Osteocyte (in vitro differentiated cells): ENCODE measurements at places on chromosomes 2 and 18. TPM values are rescaled to one million over a fixed set of nuclear protein-coding genes. Genes with fewer than 3 reads are reported as not detected.

Gene IMMT
- 79.9 and 81.8 TPM in 2 replicates for total RNA-seq

Gene NEUROD1
- total RNA-seq, result not detected in 2 replicates

Gene MDH1B
- 1.2 and 1.3 TPM in 2 replicates for total RNA-seq

Gene PAIP2B
- total RNA-seq, result 0.55 and 0.78 TPM in 2 replicates

Gene CLEC4F
- total RNA-seq, result not detected in 2 replicates

Gene MALL
- total RNA-seq, result 0.64 and 0.68 TPM in 2 replicates

Gene LYPD1
- total RNA-seq, result 0.18 and 0.19 TPM in 2 replicates

Gene PASK
- 10.2 and 10.5 TPM in 2 replicates for total RNA-seq

Gene CTAGE1
- not detected in 2 replicates for total RNA-seq

Gene PLGLB1
- total RNA-seq, result 3.3 and 4.4 TPM in 2 replicates

Gene GRB14
- 0.83 and 2.5 TPM in 2 replicates for total RNA-seq

Gene PLGLB2
- 5.9 and 7.0 TPM in 2 replicates for total RNA-seq

Gene CXCR1
- not detected in 2 replicates for total RNA-seq

Gene STARD6
- not detected in 2 replicates for total RNA-seq

Gene KYNU
- 0.21 and 0.24 TPM in 2 replicates for total RNA-seq

Gene C18orf54
- total RNA-seq, result 5.4 and 6.4 TPM in 2 replicates

Gene TNFAIP6
- not detected in 2 replicates for total RNA-seq

Gene FAM237A
- total RNA-seq, result not detected in 2 replicates

Gene CFC1
- total RNA-seq, result not detected in 2 replicates

Gene SERPINB11
- total RNA-seq, result not detected in 2 replicates

Gene ANKRD30B
- not detected in 2 replicates for total RNA-seq

Gene IL18R1
- 0.26 and 0.38 TPM in 2 replicates for total RNA-seq

Gene WDR54
- total RNA-seq, result 15.8 and 16.2 TPM in 2 replicates

Gene TMEM198
- total RNA-seq, result 5.3 and 6.7 TPM in 2 replicates

Gene GCKR
- total RNA-seq, result not detected in 2 replicates

Gene RASGRP3
- 2.1 and 3.3 TPM in 2 replicates for total RNA-seq

Gene TNFRSF11A
- 0.19 TPM in 1 of 2 replicates, not detected in the other for total RNA-seq

Gene DUSP19
- 3.9 and 4.7 TPM in 2 replicates for total RNA-seq

Gene AGXT
- not detected in 2 replicates for total RNA-seq

Gene CYP26B1
- 0.89 and 1.3 TPM in 2 replicates for total RNA-seq

Gene IL36G
- not detected in 2 replicates for total RNA-seq

Gene SERPINB13
- not detected in 2 replicates for total RNA-seq

Gene TTC21B
- total RNA-seq, result 22.2 and 25.1 TPM in 2 replicates

Gene TEX44
- total RNA-seq, result not detected in 2 replicates

Gene PTPRM
- total RNA-seq, result 105 and 117 TPM in 2 replicates

Gene FBXO36
- 3.7 and 4.8 TPM in 2 replicates for total RNA-seq

Gene REG3A
- total RNA-seq, result not detected in 2 replicates

Gene MOB4
- total RNA-seq, result 23.1 and 23.7 TPM in 2 replicates
